Effector CD8-positive, alpha-beta T cell (primary cell): ENCODE measurements at places on chromosomes 1 and 21.

DNA sequence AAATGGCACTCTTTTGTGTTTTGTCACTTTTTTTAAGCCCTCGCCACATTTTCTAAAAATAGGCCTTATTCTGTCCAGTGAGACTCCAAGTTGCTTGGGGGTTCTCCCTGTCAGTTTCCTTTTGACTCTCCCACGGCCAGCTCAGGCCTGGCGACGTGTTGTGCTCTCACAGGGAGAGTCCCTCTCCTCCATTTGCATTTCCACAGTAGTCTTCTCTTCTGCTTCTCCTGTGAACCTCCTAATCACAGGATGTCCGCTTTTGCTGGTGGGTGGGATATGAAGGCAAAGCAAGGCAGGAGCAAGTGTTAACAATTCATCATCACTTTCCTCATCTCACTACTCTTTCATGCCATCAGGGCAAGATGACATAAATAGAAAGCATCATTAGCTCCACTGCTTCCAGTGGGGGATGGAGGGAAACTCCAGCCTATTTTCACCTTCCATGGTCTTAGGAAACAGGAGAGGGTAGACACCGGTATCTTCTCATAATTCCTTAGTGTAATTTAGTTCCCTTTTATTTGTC, 99.8 kb downstream of the INTS7 start:
- DNase-seq = no peak

- DNase-seq = no peak
Observed at GRCh38 chr1:41689558-41689981, 205.1 kb upstream of the EDN2 start.

GRCh38 chr1:6646499-6647148, 22.0 kb downstream of the THAP3 start:
- no peak for DNase-seq

DNA sequence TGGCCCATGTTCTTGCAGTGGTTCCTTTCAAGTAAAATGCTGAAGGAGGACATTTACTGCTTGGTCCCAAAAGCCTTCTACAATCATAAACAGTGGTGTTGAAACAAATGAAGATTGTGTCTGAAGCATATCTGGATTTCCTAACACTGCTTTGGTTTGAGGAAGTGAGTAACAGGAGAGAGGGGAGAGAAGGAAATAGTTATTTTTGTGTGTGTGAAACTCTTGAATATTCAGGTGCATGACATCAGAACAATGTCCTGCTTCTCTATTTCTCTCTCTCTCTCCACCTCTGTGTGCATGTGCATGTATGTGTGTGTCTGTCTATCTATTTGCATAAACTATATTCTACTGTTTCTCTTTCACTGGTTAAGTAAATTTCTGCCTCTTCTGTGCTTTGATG, 61.4 kb upstream of the TNFSF18 start:
- DNase-seq = no peak

DNA sequence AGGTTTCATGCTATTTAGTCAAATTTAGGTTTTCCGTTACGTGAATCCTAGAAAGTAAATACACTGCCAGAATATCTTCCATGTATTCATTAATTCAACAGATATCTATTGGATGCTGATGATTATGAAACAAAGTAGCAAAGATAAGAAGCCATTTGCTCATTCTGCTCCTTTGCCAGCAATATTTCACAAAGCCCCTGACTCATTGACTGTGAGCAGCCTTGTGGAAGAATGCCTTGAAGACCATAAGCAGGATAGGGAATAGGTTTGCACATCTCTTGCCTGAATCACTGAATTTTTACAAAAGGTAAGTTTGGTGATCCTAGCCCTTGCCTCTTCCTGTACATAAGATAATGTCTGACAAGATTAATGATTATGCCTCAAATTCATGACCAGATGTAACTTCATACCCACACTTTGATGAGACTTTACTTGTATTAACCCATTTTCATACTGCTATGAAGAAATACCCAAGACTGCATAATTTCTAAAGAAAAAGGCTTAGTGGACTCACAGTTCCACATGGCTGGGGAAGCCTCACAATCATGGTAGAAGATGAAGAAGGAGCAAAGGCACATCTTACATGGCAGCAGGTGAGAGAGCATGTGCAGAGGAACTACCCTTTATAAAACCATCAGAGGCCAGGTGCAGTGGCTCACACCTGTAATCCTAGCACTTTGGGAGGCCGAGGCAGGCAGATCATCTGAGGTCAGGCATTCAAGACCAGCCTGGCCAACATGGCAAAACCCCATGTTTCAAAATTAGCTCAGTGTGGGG, 1.6 kb upstream of the PIGK start:
- DNase-seq = no peak

GRCh38 chr1:47180603-47181094, 9.2 kb downstream of the PDZK1IP1 start:
- no peak for DNase-seq

- DNase-seq = no peak
Observed at GRCh38 chr1:79679916-79680315, 673.4 kb upstream of the ADGRL4 start.

DNA sequence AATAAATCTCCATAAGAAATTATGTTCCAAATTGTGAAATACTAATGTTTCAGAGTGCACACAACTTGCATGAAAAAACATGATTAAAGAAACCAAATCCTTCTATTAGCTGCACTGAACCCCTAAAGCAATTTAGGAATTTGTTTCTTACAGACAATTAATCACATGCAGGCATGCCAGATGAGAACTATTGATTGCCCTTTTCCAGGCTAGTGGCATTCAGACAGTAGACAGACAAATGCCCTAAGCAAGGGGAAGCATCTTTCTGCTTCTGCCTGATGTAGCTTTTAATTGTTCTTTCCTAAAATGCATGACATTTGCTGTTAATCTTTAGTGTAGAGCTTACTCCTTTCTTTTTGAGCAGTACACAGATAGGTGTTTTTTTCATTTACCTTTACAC, 229.5 kb downstream of the DPYD start:
- DNase-seq = no peak

- no peak for DNase-seq
Observed at GRCh38 chr21:24714646-24715200, 892.6 kb downstream of the MRPL39 start.
